Stimulated activated CD4-positive, alpha-beta T cell treated with anti-CD3 and anti-CD28 coated beads, Interleukin-12 subunit alpha, Interleukin-12 subunit beta, amount 100 ng/mL, for 24 hours (primary cell): ENCODE measurements at places on chromosomes 5 and 9.

GRCh38 chr9:1100201-1100600 is 50.0 kb downstream of the DMRT2 start:
- no peak for DNase-seq

DNA sequence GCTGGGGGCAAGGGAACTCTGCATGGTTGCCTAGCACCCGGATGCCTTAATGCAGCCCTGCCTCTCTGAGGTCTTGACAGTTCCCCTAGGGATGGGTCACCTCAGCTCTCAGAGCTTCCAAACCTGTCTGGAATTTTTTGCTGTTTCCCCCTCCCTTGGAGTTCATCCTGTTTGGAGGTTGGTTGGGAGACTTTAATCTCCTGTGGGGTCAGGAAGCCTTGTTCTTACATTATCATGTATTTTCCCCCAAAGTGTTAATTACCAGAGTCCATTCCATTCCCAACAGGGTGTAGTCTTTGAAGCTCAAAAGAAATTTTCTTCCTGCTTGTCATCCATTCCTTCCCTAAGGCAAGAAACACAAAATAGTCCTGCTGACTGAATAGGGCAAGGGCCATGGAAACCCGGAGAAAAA is 150.3 kb upstream of the SPRY4 start:
- DNase-seq, result no peak

GRCh38 chr5:127976991-127977717 is 106.4 kb upstream of the SLC12A2 start:
- no peak for DNase-seq

GRCh38 chr5:74621492-74621891 is 19.0 kb downstream of the ENC1 start:
- no peak for DNase-seq

GRCh38 chr5:7169240-7169878 is 226.6 kb upstream of the ADCY2 start:
- no peak for DNase-seq

DNA sequence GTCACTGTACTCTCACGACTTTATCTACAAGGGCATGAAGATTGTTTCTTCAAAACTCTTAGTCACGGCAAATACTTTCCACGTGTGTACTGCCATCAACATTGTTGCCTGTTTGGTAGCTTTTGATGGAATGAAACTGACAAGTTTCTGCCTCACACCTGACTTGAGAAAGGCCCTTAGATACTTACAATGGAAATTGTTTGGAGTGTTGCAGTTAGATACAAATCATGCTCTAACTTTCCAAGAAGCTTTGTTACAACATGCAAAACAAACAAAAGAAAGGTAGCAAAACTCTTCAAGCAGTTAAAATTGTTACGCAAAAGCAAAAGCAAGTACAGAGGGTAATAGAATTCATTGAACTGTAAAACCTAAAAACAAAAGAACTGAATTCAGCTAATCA is 91.1 kb upstream of the TLE4 start:
- DNase-seq, result no peak

DNA sequence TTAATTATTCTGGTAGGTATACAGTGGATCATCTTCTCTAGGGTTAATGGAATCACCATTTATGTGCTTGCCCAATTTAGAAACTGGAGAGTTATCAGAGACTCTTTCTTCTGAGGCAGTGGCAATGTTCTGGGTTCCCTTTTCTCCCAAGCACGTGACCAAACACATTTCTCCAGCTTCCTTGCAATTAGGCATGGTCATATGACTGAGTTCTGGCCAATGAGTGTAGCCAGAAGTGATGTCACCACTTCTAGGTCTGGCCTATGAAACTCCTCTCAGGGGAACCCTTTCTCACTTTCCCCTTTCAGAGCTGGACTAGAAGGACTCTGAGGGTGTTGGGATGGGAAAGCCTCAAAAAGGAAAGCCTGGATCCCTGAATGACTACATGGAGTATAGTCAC is 172.0 kb downstream of the NSG2 start:
- DNase-seq, result no peak

DNA sequence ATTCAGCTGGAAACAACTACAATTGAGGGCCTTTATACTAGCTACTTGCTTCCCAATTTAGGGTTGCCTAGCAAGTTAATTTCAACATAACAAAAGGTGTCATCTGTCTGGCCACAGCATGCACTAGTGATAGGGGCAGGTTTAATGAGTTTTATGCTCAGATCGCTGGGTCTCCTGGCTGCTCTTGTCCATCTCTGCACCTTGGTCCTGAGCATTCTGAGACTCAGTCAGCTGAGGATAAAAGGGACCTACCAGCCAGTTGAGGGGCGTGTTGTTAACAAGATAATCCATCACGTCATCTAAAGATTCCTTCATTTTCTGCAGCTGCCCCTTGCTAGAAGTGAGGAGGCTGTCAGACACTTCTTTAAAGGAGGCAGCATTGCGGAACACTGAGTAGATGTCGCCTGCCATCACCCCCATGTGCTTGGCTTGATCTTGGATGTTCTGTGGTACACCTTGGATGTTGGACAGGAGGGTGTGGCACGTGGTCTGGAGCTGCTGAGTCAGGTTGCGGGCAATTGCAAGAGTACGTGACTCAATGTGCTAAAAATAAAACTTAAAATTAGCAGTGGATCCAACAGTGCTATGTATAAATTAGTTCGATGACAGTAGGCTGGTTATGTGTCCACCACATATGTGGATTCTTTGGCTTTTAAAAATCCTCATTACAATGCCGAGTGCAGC is 11.0 kb downstream of the PLIN2 start:
- no peak for DNase-seq

DNA sequence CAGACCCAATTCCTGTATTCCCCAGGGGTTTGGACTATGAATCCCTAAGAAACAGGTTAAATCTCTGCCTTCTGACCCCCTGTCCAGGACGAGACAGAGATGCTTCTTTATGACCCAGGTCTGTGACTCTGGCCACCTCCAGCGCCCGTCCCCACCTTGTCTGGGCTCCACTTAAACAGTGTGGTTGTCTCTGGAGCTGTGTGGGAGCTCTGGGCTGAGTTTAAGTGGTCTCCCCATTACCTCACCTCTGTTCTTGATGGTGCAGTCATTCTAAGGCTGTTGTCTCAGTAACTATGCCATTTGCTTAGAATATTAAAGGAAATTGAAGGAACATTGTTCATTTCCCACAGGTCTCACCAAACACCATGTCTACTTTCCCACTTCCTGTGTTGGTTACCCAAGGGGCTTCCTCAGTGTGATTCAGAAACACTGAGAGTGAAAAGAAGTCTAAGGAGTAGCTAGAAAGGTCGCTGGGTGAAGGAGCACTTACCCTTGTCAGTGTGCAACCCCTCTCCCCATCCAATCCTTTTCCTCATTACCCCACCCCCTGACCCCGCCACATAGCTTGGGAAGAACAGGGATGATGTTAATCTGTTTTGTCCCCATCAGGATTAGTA is 127.8 kb upstream of the CKMT2 start:
- no peak for DNase-seq

GRCh38 chr5:74162524-74162923 is 478.0 kb downstream of the ENC1 start:
- DNase-seq, result no peak

DNA sequence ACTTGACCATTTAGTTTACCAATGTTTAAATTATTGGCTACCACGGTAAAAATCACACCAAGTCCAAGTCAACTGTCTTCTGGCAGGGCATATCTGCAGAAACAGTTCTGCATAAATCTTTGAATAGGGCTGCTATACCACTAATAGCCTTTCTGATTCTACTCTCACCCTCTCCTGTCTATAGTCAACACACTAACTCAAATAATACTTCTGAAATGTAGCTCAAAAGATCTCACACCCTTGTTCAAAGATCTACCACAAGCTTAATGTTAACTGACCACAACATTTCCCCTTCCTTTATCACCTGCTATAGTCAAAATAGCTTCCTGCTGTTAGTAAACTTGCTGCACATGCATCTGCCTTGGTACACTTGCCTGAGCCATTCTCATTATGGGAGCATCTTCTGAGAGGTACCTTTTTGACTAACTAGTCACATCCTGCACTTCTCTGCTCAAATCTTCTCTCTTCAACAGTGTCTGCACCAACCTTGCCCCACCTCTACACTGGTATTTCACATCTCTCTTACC is 319.4 kb downstream of the CDH10 start:
- DNase-seq, result no peak

DNA sequence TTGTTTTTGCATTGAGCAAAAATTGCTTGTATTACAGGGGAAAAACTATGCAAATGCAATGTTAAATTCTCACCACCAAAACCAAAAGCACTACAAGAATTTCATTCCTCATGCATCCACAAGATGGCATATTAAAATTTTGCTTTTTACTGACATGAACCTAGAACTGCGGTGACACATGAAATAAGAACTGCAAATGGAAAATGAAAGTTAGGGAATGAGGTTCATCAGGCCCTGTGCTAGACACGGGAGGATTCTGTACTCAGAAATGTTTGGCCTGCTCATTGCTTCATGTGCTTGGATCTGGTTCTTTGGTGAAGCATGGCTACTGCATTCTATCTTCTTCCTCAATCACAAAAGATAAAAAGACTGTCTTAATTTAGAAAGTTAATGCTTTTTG is 9.1 kb upstream of the RFK start:
- no peak for DNase-seq

DNA sequence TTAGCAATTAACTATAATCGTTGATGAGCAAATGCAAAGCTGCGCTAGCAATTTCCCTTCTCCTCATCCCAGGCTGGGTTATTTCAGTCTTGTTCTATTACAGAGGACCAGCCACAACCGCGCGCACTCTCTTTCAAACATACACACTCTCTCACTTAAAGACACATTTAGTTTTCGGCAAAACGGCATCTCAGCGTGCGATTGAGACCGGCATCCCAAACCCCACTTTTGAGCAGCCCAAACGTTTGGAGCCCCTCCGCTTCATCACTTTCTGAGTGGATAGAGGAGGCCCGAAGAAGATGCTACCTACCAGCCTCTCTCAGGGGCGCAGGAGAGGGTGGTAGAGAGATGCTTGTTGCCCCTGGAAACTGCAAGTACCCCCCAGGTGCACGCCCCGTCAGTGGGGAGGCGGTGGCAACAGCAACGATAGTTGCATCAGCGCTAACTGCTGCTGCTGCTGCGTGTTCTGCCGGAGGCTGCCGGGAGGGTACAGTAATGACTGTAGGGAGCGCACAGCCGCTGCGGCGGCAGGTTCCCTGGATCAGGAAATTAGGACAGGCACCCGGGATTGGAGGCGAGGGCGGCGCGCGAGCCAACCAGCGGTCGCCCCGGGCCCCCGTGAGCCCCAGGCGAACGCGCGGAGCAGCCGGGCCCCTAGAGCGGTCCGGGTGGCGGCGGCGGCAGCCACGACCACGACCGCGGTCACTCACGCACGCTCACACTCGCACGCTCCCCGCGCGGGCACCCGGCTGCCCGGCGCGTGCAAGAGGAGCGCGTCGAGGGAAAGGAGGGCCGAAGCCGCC is 467 bp upstream of the VLDLR start:
- DNase-seq, result peak; percentile 12

DNA sequence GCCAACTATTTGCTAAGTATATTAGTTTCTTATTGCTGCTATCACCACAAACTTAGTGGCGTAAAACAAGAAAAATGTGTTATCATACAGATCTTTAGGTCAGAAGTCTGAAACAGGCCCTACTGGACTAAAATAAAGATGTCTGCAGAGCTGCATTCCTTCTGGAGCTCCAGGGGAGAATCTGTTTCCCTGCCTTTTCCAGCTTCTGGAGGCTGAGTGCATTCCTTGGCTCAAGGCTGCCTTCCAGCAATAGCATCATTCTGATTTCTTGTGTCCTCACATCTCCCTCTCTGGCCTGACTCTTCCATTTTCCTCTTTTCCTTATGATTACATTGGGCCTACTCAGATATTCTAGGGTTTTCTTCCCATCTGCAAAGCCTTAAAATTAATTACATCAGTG is 15.9 kb downstream of the MAN2A1 start:
- no peak for DNase-seq

- DNase-seq, result no peak
These were observed 86.6 kb upstream of the EQTN start for GRCh38 chr9:27383524-27383923.

- DNase-seq, result no peak
These were observed 3.7 kb downstream of the MCTP1 start for GRCh38 chr5:95281226-95281625.
